ENCODE measurements at places on chromosomes 1 and 21.

DNA sequence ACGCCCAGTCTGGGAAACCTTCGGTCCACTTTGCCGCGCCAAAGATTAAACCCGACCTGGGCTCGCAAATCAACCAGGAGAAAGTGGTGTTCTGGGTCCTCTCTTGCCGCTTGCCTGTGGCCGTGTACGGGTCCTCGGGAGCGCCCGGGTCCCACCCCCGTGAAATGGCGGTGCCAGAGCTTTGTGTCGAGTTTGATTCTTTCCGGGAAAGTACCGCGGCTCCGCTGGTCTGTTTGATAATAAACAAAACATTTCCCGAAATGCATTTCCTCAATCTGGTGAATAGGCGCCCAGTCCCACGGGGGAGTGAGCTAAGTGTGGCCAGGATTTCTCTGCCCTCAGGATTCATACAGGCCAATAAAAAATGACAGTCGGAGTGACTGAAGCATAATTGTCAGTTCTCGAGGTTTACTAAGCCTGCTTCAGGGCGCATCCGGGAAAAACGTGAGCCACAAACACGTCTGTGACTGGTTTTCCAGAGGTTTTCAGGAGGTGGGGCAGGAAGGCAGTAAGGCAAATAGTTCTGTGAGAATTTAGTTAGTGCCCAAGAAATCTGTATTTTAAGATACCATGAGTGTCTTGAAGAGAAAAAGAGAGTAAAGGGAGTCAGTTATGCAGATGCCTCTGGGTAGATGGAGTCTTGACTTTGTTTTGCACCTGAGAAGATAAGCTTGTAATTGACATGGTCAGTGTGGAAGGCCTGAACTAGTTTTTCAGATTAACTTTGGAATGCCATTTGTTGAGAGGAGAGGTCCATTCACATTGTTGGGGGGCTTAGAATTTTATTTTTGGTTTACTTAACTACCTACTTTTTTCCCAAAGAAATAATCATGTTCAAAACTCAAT lies 675 bp downstream of the IFNAR1 start:
- peak; percentile 75 for DNase-seq

DNA sequence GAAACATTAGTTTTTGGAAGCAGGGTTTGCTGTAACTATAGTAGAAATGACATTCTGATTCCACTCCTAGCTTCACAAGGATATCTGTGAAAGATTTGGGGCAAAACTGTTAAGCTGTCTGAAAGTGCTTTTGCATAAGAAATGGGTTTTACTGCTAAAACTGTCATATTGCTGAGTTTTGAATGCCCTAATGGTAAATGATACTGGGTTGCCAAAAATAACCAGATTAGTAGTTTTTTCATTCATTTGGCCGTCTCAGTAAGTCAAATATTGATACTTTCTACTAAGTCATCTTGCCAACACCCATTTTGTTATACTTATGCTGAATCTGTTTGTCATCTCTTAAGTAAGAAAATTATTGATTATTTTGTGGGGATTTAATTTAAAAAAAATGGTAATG lies 399 bp upstream of the PTPRC start:
- DNase-seq = no peak

GRCh38 chr1:100862591-100862990 lies 32.1 kb downstream of the EXTL2 start:
- DNase-seq = no peak

- peak; percentile 45 for DNase-seq
Measured at GRCh38 chr1:109578947-109579443, 30.6 kb downstream of the GNAI3 start.

- peak; percentile 3 for DNase-seq
Measured at GRCh38 chr1:191709215-191709614, 449.0 kb upstream of the RGS18 start.

GRCh38 chr21:42703965-42704364 lies 50.5 kb downstream of the PDE9A start:
- no peak for DNase-seq

GRCh38 chr1:98991127-98992012 lies 13.3 kb downstream of the PLPPR5 start:
- DNase-seq = peak; percentile 53

- DNase-seq = peak; percentile 82
Measured at GRCh38 chr1:158145173-158145719, 35.4 kb upstream of the CD1D start.

GRCh38 chr1:209318181-209319056 lies 265.1 kb upstream of the CAMK1G start:
- peak; percentile 64 for DNase-seq

DNA sequence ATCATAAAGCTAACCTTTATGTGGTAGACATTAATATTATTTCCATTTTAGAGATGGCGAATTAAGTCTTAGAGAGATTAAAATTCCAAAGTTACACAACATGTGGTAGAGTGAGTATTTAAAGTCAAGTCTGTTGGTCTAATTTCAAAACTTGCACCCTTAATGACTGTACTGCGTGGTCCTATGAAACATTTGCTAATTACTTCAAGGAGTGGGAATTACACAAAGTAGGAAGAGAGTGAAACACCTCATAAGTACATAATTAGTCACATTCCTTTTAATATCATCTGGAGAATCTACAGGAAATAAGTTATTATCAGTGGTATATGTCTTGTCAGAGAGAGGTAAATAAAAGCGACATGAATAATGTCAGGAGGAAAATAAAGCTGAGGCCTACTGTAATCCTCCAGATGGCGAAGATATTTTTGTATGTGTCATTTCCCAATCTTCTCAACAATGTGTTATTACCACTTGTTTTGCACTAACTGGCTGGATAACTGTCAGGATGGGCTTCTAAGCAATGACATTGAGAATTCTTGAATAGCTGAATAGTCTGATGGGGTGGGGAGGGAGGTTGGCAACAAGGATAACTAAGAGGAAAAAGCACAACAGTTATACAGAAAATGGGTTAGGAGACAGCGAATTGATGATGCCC lies 95.5 kb downstream of the TNFSF18 start:
- peak; percentile 83 for DNase-seq

DNA sequence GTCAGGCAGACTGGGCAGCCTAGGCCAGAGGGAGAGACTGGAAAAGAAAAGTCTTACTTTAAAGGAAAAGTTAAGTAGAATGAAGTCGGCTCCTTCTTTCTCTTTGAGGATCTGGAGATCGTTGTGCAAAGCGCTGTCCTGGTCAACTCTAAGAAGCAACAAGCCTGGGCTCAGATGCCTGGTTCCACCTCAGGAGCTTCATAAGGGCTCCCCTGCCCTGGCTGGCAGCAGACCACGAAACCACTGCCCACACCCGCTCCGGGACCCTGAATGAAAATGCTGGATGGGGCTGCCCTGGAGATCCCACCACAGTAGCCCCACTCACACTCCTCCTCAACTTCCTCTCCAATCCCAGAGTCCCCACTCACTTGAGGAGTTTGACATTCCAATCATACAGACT lies 6.4 kb downstream of the UBE2Q1 start:
- DNase-seq = no peak

DNA sequence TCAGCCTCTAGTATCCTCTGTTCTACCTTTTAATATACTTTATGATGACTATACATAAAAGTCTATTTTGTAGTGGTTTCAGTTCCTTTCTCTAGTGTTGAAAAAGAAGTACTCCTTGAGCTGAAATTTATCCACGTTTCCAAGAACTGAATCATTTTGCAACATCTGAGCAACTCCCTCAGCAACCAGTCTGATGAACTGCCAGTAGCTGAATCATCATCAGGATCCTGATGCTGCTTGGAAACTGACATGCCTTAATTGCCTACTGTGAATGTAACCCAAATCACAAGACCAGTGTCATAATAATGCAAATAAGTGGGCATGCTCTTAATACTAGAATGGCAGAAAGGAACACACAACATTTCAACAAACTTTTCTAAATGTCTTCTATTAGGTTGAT lies 103.3 kb downstream of the CYYR1 start:
- peak; percentile 74 for DNase-seq

- no peak for DNase-seq
Measured at GRCh38 chr1:151036356-151036755, at the start of gene BNIPL. BNIPL (plus strand) TSS chr1:151036586; CDS start chr1:151036726, 140 bp downstream.

- DNase-seq = no peak
Measured at GRCh38 chr1:178483251-178483957, 13.4 kb downstream of the CLEC20A start.

- peak; percentile 87 for DNase-seq
Measured at GRCh38 chr1:1032424-1032823, 12.5 kb downstream of the AGRN start.

GRCh38 chr1:94227624-94228023 lies 9.8 kb downstream of the ARHGAP29 start:
- DNase-seq = no peak

GRCh38 chr1:68204977-68205630 lies 27.2 kb downstream of the WLS start:
- no peak for DNase-seq

Measured in myocyte (in vitro differentiated cells).